Thoracic aorta (tissue), 2 donors: ENCODE measurements at places on chromosomes 13 and 19.

DNA sequence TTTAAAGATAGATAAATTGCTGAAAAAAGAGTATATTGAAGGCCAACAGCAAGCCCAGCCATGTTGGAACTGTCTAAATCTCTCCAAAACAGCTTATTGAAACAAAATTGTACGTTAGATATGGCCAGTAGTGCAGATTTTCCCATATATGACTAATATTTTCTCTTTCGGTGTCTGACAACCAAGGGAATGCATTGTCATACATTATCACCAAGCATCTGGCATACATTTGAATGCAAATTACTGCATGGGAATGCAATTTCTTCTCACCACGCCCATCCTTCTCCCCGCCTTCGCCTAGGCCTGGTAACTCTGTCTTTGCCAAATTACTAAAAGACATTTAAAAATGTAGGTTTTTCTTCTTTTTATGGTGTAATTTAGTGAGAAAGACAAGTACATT is 32.5 kb upstream of the IRS2 start:
- DNase-seq: no peak

GRCh38 chr13:44165889-44166496 is 207.6 kb upstream of the SERP2 start:
- no peak for DNase-seq

- DNase-seq: no peak
Measured at GRCh38 chr19:48726556-48726955, 7.0 kb upstream of the MAMSTR start.

DNA sequence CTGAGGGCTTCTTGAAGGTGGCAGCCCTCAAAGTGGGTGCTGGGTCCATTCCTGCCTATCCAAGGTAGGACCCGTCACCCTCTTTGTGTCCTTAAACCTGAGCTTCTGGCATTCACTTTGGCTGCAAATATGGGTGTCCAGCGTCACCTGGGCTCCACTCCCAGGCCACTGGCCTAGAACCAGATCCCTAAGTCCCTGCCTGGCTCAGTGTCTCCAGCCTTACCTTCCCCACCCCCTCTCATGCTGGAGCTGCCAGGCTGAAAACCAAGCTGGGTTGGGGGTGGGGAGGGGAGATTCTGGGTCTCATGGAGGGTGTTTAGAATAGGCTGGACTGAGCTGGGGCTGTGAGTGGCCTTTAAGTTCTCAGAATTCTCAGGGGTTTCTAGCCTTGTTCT is 12.4 kb downstream of the PDE4A start:
- no peak for DNase-seq

GRCh38 chr13:110199046-110199831 is 107.7 kb downstream of the COL4A1 start:
- no peak for DNase-seq

DNA sequence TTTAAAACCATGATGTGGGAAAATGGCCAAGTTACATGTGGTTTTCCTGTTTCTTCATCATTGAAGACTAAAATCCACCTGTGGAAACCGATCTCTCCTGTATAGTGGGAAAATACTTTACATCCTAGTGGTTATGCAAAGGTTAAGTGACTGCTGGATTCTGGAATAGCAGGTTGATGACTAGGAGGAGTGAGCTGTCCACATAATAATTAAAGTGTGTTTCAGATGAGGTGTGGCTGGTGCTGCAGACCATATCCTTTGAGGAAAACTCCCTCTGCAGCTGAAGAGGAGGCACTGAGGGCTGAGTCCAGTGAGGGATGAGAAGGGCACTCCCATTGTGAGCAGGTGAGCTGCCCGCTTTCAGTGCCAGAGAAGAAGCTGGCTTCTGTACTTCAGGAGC is 43.2 kb downstream of the DCLK1 start:
- DNase-seq: no peak

- DNase-seq: no peak
Measured at GRCh38 chr19:19900139-19900728, 512 bp upstream of the ZNF93 start.

DNA sequence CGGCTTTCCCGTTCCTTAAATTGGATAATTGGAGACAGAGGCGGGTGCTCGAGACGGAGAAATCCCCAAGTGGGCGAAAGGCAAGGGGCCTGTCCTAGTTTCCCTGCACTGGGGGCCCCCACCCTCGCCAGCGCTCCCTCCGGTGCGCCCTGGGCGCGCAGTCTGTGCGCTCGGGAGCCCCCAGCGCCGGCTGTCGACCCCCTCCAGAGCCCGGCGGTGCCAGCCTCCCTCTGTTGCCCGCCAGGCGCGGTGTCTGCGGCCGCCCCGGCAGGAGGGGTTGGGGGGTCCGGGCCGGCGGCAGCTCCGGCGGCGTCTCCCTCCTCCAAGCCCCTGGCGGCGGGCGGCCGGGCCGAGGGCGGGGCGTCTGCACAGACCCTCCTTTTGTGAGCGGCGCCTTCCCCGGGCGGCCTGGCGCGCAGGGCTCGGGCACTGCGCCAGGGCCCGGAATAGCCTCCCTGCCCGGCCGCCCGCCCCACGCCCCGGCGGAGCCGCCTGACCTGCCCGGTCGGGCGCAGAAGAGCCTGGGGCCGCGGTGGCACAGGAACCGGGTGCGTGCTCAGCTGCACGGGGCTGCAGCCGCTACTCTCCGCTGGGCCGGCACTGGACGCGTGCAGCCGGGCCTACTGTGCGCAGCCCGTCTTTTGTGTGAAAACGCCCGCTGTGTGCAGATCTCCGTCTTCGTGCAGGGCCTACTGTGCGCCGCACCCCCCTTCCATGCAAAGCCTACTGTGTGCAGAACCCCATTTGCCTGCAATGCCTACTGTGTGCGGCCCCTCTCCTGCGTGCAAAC is 13.2 kb downstream of the GADD45B start:
- DNase-seq: no peak

- DNase-seq: no peak
Measured at GRCh38 chr13:48563626-48564025, 30.7 kb upstream of the RCBTB2 start.

- no peak for DNase-seq
Measured at GRCh38 chr19:35063940-35064818, 22.7 kb downstream of the HPN start.

GRCh38 chr19:49407482-49408015 is 15.7 kb downstream of the PTH2 start:
- DNase-seq: no peak

- no peak for DNase-seq
Measured at GRCh38 chr19:29508181-29508580, 17.6 kb upstream of the VSTM2B start.

- no peak for DNase-seq
Measured at GRCh38 chr19:45954156-45954555, 19.5 kb downstream of the NOVA2 start.

DNA sequence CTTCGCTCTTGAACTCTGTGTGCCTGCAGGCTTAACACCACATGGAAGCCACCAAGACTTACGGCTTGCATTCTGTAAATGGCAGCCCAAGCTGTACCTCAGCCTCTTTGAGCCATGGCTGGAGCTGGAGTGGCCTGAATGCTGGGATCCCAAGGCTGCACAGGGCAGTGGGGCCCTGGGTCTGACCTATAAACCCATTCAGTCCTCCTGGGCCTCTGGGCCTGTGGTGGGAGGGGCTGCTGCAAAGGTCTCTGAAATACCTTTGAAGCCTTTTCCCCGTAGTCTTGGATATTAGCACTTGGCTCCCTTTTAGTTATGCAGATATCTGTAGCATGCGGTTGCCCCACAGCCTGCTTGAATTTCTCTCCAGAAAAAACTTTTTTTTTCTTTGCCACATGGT is 8.2 kb downstream of the TM9SF2 start:
- no peak for DNase-seq

DNA sequence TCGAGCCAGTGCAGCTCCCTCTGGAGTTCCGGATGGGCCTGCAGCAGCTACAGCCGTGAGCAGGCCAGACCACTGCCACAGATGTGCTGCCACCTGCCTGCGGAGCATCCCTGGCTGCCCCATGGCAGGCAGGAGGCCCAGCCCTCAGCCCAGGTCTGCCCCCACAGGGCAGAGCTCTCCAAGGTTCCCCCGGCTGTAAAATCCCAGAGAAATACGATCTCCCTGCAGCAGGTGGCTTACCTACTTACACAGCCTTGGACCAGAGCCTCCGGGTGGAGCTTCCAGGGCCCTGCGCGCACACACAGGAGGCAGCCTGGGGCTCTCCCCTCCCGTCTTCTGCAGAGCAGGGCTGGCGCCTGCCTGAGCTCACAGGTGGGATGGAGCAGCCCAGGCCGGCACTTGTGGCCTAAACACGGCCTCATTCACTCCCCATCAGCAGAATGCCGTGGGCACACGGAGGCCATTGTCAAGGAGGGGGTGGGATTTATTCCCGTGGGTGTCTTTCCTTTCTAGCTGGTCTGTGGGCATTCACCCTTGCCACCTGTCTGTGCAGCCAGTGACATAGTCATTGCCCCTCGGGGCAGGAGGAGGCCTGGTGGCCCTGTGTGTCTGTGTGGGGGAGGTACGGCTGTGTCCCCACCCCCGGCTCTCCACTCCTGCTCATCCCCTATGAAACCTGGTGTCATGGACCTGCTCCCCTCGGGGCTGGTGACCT is 118.0 kb downstream of the KDM4B start:
- no peak for DNase-seq

GRCh38 chr19:51066393-51067186 is 1.7 kb upstream of the KLK13 start:
- DNase-seq: no peak

DNA sequence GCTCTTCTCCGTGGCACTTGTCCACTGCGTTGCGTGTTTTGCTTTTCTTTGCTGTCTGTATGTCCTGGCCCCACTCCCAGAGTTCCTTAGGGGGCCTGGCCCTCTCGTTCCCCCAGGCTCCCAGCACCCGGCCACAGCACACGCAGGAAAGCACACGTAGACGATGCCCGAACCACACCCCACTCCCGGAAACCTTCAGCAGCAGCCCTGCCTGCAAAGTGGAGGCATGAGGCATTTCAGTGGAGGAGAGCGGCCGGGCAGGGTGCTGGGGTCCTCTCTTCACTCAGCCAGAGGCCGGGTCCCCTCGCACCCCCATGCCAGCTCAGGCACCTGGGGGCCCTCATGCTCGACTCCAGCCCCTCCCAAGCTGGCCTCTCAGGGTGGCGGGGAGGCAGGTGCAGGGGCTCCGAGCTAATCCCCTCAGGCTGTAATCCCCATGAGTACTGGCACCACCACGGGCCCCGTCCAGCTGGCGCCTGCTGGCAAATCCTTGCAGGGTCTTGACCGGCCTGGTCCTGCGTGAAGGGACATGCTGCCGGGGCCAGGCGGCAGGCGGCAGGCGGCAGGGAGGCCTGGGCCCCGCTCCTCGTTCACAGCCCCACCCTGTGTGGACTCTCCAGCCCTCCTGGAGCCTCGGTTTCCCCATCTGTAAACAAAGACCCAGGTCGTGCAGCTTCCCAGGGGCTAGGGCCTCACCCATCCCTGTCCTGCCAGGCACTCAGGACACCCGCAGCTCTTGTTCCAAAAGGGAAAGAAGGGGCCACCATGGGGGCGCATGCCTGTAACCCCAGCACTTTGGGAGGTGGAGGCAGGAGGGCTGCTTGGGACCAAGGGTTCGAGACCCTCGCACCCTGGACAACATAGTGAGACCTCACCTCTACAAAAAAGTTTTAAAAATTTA is 7.0 kb downstream of the PIP5K1C start:
- no peak for DNase-seq
